NCI-H748 treated with DMSO at 0.1 percent for 48 hours (cell line): ENCODE measurements at places on chromosomes 2 and 18.
A peak's percentile ranks its signal among the peaks of the same experiment; 100 is the strongest.

- DNase-seq, result peak; percentile 77
Observed at GRCh38 chr18:35267161-35267651, 22.8 kb downstream of the ZSCAN30 start.

DNA sequence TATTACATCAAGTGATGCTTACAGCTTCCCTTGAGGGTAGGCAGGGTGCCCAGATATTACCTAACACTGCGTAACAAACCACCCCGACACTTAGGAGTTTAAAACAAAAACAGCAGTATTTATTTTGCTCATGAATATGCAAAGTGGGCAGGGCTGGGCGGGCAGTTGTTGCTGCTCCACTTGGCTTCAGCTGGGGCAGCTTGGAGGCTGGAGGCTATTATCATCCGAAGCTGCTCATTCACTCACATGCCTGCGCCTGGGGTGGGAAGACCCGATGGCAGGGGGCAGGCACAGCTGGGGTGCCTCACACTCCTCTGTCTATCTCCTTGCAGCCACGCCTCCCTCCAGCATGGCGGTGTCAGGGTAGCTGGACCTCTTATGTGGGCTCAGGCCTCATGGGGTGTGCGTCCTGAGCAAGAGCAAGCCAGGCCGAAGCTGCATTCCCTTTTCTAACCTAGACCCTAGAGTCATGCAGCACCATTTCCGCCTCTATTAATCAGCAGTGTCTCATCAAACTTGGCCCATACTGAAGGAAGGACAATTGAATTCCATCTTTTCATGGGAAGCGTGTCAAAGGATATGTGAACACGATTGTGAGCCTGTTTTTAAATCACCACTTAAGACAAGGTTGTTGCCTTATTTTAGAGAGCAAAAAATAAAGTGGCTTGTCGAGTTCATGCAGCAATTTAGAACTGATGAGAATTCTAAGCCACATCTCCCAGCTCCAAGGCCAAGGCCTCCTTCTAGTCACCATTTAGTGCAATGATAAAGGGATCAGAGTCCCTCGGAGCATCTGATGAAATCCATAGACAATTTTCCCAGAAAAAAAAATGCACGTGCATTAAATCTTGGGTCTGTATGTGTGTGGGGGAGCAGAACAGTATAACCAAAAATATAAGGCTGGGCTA is 54.9 kb downstream of the SDC1 start:
- DNase-seq, result no peak

GRCh38 chr2:231671270-231672050 is 36.9 kb upstream of the PTMA start:
- DNase-seq, result no peak

GRCh38 chr2:242004223-242004901 is 134.8 kb downstream of the RTP5 start:
- no peak for DNase-seq

DNA sequence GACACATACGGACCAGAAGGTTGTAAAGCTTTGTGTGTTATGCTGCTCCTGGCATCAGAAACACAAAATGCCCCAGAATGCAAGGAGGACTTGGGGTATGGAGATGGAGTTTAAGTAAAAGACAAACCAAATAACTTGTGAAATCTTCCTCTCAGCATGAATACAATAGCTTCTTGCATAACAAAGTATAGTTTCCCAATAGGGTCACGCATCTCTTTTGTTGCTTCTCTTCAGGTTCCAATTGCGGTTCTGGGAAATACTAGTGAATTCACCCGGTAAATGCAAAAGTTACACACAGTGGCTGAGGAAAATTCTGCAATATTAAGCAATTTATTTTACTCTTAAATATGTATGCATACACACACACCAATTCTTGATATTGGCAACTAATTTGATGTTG is 339.2 kb upstream of the EPHA4 start:
- DNase-seq, result no peak

DNA sequence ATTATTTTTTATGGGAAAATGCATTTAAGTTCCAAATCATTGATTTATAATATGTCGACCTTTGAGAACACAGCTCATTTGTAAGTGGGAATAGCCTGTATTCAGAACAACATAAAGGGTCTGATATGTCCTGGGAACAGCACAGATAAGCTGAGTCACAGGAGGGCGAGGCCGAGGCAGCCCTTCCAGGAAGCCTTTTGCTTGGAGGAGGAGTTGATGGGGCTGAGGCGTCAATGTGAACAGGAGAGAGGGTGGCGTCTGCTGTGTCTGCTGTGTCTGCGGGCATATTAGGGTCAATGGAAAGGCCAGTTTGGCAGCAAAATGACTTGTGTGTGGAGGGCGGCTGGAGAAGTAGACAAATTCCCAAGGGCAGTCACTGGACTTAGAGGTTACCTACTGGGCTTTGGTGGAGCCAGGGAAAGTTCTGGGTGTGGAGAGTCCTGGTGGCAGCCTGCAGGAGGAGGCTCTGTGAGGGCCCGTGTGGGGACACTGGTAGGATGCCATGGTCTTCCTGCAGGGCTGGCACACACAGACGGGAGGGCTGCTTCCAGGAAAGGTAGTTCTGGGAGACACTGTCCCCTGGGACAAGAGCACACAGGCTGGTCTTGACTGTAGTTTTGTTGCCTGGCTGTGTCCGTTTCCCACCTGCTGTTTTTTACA is 128.1 kb downstream of the GLI2 start:
- DNase-seq, result no peak
